Activated CD4-positive, alpha-beta T cell treated with anti-CD3 and anti-CD28 coated beads, Interleukin-2, amount 50 U/mL, for 48 hours (primary cell): ENCODE measurements at places on chromosomes 1 and 21.

- no peak for DNase-seq
These were observed 82.0 kb upstream of the JAK1 start for GRCh38 chr1:65048335-65048734.

- no peak for DNase-seq
These were observed 89.0 kb upstream of the CD34 start for GRCh38 chr1:207999972-208000371.

- DNase-seq, result no peak
These were observed 125.2 kb downstream of the PLXNA2 start for GRCh38 chr1:208118841-208119606.

DNA sequence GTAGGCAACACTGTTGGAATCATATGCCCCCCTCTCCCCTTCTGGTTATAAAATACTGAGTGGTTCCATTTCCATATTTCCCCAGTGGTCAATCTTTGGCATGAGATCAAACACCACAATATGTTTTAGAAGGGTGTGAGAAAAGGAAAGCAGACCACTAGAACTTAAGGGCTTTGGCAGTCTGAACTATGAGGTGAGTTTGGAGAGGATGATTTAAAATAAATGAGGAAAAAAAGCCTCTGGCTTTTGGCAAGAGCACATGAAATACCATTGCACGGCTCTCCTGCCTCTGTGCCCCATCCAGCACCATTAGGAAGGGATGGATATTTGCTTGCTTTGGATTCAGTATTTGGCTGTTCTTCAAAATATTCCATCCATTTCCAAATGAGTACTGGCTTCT lies 339.5 kb upstream of the C1orf87 start:
- DNase-seq, result no peak

DNA sequence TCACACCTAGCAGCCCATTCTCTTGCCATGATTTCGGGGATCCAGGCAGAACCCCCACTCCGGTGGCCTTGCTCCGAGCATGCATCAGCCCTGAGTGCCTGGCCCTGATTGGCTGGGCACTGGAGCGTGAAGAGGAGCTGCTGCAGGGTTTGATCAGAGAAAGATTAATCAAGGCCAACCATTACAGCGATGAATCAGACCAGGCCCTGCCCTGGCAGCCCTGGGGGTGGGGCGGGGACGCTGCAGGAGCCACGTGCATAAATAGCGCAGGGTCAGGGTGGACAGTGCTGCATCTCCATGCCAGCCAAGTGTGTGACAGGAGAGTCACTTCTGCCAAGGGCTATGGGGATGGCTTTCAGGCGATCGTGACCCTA lies 3.4 kb upstream of the FAM131C start:
- no peak for DNase-seq

DNA sequence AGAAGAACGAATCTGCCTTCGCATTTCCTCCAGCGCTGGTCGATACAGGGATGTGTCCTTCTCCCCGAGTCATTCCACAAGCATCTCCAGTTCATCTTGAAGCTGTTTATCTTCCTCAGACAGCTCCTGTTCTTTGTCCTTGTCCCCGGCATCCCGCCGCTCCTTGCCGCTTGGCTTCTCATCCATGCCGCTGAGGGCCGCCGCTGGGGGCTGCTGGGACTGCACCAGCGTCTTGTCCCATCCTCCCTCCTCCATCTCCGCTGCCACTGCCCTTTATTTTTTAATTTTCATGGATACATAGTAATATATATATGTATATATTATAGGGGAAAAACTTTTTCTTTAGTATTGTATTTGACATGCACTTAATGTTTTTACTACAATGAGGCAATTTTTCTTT lies 53.4 kb downstream of the FMN2 start:
- no peak for DNase-seq

- DNase-seq, result peak; percentile 67
These were observed 86.9 kb downstream of the UCK2 start for GRCh38 chr1:165914136-165914798.

- no peak for DNase-seq
These were observed 173.4 kb downstream of the S1PR1 start for GRCh38 chr1:101410048-101410878.

- DNase-seq, result no peak
These were observed 69.0 kb downstream of the KCND3 start for GRCh38 chr1:111920221-111921024.

DNA sequence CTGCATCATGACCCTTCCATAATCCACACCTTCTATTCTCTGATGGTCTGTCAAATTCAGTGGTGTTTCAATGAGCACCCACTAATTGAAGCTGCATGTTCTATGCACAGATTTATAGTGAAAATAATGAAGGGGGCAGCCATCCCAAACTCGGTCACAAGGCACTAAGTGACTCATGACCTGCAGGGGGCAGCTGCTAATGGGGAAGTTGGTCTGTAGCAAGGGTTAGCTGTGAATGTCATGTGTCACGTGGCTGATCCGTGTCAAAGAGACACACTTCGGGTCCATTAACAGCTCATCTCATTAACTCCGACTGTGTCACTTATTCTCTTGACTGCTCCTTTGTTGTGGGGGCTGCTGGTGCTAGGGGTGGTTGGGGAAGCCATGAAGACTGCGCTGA lies 306.6 kb downstream of the PCP4 start:
- no peak for DNase-seq

- DNase-seq, result peak; percentile 3
These were observed 159.0 kb downstream of the BARHL2 start for GRCh38 chr1:90558126-90558525.

- DNase-seq, result no peak
These were observed 35.6 kb downstream of the YY1AP1 start for GRCh38 chr1:155652951-155653350.

DNA sequence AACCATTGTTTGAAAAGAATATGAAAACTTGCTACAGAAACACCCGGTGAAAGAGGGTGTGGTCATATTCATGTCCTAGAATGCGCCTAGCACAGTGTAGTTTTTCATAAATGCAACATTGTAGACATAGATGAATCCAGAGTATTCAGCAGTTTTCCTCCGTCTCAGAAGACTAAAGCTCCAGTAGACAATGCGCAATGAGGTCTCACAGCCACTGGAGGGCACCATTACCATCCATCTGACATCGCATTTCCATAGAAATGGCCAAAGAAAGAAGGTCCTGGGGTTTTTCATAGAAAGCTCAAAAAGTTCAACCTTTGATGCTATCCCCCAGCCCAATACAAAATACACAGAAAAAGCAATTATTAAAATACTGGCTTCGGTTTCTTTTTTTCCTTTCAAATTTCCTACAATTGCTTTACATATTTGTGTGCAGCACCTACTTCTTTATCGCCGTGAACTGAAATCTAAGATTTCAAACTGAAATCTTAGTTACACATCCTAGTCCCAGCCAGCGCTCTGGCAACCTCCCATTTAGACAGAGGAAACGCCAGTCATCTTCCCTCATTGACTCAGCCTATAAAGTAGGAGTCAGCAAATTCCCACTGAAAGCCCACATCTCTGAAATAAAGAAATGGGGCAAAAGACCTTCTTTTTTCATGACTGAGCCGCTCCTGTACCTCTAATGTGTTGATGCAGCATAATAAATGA lies 3.9 kb upstream of the CD58 start:
- DNase-seq, result peak; percentile 72

GRCh38 chr1:26327956-26328362 lies 10.2 kb downstream of the CD52 start:
- no peak for DNase-seq

DNA sequence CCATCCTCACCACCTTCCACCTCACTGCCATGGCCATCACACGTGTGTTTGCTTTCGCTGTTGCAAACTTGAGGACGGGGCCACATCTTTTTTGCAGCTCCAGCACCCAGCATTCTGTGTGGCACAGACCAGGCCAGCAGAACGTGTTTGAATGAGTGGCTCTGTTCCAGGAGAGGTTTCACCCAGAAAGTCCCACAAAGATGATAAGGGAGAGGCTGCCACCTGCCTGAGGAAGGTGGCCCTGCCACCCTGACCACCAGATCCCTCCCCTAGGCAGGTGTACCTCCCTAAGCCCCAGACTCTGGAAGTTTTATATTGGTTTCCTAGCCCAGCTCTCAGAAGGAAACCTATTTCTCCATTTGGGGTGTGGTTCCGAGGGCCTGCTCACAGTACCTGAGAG lies 252.1 kb downstream of the KAZN start:
- no peak for DNase-seq

DNA sequence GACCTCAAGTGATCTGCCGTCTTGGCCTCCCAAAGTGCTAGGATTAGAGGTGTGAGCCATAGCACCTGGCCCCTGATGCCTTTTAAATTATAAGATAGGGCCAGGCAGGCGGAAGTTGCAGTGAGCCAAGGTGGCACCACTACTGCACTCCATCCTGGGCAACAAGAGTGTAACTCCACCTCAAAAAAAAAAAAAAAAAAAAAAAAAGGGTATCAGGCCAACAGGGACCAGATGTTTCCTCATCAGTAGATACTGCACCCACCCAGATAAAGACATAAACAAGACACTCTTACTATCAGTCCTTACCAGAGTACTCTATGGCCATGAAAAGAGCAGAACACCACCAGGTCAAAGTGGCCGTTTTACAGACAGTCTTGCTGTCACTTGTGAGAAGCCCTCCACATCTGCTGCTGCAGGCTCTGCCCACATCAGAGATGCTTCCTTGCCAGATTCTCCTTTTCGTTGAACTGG lies 3.3 kb downstream of the C21orf58 start:
- DNase-seq, result no peak

- DNase-seq, result no peak
These were observed 137.4 kb upstream of the USP25 start for GRCh38 chr21:15592271-15592860.

DNA sequence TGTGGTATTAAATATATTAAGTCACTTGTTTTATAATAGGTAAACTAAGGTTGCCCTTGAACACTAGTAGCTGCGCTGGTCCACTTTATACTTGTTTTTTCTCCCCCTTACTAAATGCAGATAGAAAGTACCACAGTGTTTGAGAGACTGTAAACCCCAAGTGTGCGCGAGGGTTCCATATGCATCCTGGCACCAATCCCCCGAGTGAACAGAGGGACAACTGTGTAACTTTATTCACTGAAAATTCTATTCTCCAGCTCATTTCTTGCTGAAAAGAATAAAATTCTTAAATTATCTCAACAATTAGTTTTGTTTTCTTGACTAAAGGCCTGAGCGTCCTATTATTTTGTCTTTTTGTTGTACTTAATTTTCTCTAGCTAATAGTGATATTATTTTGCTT lies 1.9 kb downstream of the RSRP1 start:
- no peak for DNase-seq

DNA sequence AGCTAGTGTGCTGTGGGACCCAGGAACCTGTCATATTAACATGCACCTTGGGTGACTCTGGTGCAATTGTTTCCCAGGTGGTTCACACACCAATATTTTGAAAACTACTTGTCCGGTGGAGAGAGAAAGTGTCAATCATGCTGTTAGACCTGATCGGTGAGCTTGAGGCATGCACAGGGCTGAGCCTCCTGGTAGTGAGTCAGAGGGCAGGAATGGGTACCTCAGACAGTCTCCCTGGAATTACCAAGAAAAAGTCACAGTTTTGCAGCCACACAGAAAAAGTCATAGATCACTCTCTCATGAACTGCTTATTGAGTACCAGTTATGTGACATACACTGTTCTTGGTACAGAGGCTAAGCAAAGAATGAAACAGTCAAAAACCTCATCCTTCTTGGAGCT lies 140.1 kb upstream of the NFIA start:
- no peak for DNase-seq

DNA sequence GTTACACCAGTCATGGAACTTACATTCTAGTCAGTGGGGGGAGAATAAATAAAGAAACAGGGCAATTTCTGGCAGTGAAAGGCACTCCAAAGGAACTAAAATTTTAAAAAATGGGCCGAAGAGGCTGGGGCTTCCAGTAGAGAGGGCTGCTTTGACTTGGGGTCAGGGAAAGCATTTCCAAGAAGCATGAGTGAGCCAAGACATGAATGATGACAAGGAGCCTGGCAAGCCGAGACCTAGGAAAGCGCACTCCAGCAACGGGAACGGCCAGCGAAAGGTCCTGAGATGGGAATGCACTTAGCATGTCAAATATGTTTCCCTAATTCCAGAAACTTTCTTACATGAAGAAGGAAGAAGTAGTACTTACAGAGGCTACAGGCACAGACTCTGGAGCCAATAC lies 95.4 kb upstream of the NGF start:
- no peak for DNase-seq

DNA sequence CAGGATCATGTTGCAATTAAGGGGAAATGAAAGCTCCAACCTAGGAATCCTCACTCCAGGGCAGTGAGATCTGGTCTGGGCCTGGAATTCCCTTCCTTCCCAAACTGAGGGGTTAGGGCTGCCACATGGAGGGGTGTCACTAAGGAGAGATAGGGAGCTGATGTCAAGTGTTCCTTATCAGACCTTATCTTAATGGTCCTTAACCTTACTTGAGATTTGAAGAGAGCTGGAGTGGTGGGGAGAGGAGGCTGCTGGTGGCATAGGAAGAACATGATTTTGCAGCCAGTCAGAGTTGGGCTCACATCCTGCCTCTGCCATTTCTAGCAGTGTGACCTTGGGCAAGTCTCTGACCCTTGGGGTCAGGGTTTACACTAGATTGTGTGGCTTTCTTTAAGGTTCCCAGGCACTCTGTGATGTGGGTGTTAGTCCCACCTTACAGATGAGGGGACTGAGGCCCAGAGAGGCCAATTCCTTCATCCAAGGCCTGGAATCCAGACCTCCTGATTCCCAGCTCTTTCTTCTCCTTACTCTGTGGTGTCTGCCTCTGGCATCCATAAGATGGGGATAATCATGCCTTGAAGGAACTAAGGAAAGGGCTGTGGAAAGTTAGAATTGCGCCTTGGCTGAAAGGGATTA lies 56.3 kb upstream of the SYNC start:
- DNase-seq, result no peak

DNA sequence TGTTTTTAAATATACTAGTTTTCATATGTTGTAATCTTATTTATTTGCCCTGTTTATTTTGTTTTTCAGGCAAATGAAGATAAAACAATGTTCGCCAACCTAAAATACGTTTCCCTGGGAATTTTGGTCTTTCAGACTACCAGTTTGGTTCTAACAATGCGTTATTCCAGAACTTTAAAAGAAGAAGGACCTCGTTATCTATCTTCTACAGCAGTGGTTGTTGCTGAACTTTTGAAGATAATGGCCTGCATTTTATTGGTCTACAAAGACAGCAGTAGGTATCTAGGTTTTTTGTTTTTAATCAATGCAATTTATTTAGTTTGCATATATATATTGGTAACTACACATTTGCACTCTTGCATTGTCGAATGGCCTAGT lies 23.7 kb downstream of the SLC35A3 start:
- no peak for DNase-seq

DNA sequence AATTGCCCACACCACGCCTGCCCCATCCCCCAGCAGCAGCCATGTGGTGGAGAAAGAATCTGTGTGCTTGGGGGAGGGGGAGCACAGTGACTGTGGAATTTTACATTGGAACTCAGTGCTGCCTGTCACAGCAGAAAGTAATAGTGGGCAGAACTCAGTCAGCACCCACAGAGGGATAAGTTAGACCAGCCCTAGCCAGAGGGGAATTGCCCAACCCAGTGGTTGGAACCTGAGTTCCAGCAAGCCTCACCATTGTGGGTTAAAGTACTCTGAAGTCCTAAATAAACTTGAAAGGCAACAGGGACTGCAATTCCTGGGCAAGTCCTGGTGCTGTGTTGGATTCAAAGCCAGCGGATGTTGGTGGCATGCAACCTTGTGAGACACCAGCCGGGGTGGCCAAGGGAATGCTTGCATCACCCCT lies 88.8 kb downstream of the MRPL39 start:
- DNase-seq, result no peak

- DNase-seq, result no peak
These were observed 317.6 kb downstream of the PBX1 start for GRCh38 chr1:164876398-164877116.

- no peak for DNase-seq
These were observed 47.8 kb downstream of the SKI start for GRCh38 chr1:2275796-2276536.
